HCT116 (cell line): ENCODE measurements at places on chromosomes 4 and X. TPM values are rescaled to one million over a fixed set of nuclear protein-coding genes. Genes with fewer than 3 reads are reported as not detected.

GRCh38 chrX:41665686-41666085 lies 23.1 kb upstream of the GPR34 start:
- DNase-seq, result no peak

DNA sequence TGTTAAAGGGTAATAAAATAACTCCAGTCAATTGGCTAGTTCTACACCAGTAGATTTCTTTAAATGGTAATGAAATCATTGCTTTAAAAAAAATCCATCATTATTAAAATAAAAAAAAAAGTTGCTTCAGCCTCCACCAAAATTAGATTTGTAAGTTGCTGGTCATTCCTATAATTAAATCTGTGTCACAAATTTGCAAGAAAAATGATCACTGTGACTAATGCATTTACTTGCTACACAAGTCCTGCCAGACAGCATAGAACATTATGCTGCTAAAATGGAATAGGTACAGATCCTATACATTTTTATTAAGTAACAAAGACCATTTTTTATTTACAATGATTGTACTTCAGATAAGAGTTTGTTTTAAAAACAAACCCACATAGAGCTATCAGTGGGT lies 85.8 kb downstream of the SLC10A7 start:
- DNase-seq, result no peak

- no peak for DNase-seq
Measured at GRCh38 chrX:20361890-20362262, 95.2 kb upstream of the RPS6KA3 start.

- peak; percentile 7 for DNase-seq
Measured at GRCh38 chrX:11724122-11725017, 33.7 kb upstream of the MSL3 start.

GRCh38 chrX:41029332-41029731 lies 55.9 kb upstream of the USP9X start:
- DNase-seq, result no peak

GRCh38 chr4:171983935-171984805 lies 171.0 kb downstream of the GALNTL6 start:
- DNase-seq, result no peak

The C4orf17 gene
- total RNA-seq, result not detected

The SH2D1A gene
- 0.15 TPM for total RNA-seq
